ENCODE measurements at places on chromosomes 1 and 21.

DNA sequence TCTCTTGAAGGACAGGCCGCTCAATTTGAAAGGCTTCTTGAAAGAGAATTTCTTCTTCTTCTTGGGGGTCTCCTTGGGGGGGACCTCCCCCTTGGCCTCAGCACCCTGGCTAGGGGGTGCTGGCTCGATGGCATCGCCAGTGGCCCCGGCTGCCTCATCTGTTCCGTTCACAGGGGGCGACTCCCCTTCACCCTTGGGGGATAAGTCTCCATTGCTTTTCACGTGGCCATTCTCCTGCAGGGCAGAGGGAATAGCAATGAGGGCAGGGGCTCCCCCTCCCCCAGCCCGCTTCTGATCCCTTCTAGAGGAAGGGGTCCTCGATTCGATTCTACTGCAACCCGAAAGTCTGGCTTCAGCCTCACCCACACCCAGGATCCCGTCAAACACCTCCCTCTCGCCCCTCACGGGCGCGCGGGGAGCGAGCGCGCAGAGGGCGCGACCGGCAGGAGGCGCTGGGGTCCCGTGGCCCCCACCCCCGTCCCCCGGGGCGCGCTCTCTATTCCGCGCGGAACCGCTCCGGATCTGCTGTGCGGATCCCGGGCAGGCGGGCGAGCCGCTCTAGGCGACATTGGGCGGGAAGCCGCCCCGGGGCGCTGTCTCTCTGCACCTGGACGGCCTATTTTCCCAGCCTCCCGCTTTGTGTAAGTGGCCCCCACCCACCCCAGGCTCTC is 1.0 kb downstream of the MARCKSL1 start:
- no peak for DNase-seq

GRCh38 chr1:227447531-227447990 is 115.8 kb upstream of the ZNF678 start:
- DNase-seq = no peak

DNA sequence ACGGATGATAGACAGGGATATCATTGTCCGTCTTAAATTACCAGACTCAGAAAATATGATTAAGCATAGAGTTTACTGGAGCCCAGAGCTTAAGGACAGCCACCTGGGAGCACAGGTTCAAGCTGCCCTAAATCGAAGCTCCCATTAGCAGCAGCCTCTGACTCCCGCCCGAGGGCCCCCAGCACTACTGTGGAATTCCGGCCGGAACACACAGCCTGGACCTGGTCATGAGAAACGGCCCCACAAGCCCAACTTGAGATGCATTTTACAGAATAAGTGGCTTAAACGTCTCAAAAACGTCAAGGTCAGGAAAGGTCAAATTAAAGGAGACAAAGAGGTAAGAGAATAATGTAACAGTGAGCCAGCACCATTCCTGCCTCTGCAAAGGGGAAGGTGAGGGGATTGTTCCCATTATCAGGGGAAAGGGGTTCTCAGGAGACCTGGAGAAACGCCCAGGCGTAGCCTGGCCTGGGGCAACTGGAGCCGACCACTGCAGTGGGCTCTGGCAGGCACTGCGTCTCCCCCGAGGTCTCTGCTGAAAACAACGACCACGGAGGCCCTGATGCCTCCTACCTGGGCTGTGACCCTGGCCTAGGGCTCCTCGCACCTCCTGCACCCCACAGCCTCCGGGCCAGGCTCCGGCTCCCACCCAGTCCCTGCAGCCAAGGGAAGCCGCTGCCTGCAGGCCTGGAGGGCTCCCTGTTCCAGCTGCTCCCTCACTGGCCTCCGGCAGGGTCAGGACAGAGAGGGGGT is 11.5 kb upstream of the COL6A1 start:
- DNase-seq = no peak

DNA sequence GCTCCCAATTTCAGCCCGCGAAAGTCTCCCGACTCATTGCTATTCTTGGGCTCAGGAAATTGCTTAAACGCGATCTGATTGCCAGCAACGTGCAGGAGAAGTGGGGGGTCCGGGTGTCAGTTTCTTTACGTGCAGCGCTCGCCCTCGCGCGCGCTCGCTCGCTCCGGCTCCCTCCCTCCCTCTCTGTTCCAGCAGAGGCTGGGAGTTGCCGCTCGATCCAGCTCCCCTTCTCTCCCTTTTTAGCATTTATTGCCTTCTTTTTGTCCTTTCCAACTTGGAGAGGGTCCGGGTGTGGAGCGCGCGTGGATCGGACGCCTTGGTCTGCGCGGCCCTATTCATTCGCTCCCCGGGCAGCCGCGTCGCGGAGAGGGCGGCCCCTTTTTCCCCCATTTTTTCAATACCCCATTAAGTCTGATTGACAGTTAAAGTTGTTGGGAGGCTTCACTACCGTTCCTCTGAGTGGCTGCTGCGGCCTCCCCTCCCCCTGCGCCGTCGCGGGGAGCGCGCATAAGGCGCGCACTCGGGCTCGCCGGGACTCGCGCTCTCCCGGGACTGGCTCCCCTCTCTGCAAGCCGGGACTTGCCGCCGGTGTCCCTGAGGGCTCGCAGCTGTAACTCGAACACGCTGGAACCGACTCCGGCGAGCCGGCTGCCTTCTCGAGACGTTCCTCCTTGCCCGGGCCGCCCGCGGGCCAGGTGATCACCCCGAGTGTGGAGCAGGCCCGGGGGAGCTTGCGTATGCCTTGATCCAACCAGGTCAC is at the start of gene DHRS3:
Gene DHRS3 (minus strand): TSS at position 310 of the 760 bp plus-strand sequence. CDS start 862 bp downstream, outside the sequence.
- DNase-seq = peak; percentile 19

DNA sequence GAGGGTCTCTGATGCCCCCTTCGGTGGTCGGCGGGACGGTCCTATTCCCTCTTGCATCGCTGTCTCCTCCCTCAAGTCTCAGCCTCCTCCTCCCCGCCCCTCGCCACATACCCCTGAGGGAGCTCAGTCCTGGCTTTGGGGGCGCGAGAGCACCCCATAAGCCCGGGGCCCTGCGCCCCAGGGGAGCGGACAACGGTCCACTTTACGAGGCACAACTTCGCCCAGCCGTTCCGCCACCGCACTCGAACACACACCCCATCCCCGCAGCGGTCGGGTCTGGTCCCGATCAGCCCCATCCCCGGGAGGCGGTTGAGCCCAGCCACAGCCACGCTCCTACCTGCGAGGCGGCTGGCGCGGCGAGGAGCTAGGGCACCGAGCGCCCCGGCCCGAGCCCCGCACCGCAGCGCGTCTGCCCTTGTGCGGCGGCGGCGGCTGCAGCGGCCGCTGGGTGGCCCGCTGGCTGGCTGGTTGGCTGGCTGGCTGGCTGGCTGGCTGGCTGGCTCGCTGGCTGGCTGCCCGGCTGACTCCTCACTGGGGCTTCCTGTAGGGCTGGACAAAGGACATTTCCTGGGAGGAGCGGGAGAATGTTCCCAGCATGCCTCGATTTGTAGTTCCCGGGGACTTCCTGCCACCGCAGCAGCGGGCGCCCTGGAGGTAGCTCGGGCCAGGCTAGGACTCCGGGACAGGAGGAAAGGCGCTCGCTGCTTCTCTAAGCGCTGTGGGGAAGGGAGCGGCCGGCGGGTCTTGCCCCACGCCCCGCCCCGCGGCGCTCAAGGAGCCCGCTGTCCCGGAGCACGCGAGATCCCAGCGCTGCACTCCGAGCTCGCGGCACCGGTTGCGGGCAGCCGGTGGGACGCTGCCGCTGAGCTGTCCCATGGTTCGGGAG is at the start of gene ZNF697:
Gene ZNF697 (minus strand): TSS at position 533 of the 886 bp plus-strand sequence. CDS start 22,166 bp downstream, outside the sequence.
- DNase-seq = peak; percentile 83

DNA sequence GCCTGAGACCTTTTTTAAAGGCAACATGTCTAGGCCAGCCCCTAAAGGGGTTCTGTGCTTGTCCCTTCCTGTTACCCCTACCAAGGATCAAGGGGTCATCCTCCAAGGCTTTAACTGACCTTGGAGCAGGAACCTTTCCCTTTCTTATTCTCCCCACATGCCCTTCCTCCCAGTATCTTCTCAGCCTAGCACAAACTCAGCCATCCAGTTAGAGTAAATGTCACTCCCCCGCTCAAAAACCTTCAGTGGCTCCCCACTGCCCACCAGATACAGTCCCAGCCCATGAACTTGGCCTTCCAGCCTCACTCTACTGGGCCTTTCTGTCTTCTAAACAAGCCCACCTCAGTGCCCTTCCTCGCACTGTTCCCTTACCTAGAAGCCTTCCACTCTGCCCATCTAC is 8.8 kb downstream of the C1QB start:
- DNase-seq = no peak

- no peak for DNase-seq
These were observed 11.8 kb downstream of the NOS1AP start for GRCh38 chr1:162081316-162081715.

- no peak for DNase-seq
These were observed 15.0 kb upstream of the ID3 start for GRCh38 chr1:23574265-23574754.

- no peak for DNase-seq
These were observed 17.1 kb upstream of the DUSP23 start for GRCh38 chr1:159763686-159764085.

DNA sequence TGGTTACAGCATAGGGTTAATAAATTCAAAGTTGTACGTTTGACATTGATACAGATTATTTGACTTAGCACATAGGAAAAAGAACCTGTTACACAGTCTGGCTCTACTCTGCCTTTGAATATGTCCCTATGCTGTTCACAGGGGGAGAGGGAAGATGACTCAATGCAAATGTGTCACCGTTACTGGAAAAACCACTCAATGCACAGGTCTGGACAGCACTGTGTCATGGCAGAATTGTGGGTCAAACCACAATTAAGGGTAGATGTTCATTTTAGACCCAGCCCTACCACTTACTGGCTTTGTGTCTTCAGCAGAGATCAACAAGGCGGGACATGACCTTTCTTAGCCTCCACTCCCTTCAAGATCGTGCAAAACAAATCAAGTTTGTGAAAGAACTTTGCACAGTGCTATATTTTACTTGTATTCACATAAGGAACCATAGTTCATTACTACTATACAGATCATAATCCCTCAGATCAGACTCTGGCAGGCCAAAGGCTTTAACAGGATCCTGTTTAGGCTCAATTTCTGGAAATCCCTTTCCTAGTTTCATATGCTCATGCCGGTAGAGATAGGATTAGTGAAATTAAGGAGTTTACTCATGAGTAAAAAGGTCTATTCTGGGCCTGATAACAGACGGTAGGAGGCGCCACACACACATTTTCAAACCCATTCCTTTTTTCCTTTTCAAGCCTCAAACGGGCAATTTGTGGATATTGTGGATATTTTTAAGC is 22.1 kb downstream of the EIF2D start:
- DNase-seq = no peak

GRCh38 chr1:102045752-102046151 is 49.0 kb upstream of the OLFM3 start:
- no peak for DNase-seq

- no peak for DNase-seq
These were observed 113.1 kb downstream of the KCNN3 start for GRCh38 chr1:154756793-154757548.

DNA sequence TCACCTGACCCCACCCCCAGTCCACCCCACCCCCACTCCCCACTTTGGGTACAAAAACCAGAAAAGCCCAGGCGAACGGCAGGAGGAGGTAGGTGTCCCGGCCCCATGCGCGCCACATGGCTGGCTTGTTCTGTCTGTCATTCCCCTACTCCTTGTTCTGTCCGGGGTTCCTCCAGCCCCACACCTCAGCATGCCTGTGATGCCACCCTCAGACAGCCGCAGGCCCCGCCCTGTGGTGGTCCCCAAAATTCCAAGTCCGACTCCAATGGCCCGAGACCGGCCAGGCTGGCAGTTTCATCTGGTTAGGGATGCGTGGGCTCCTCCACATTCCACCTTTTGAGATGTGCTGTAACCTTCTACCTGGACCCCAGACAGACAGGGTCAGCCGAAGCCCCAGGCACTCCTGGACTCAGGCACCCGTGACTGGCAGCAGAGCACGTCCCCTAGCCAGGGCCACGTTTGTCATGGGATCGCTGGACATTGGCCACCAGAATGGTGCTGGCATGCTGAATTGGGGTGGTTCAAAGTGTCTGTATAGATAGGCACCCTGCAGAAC is 94.4 kb downstream of the WDR4 start:
- no peak for DNase-seq

- DNase-seq = no peak
These were observed 47.9 kb downstream of the SLC66A1 start for GRCh38 chr1:19360016-19360415.

- no peak for DNase-seq
These were observed 21.6 kb upstream of the FHAD1 start for GRCh38 chr1:15225461-15225860.

DNA sequence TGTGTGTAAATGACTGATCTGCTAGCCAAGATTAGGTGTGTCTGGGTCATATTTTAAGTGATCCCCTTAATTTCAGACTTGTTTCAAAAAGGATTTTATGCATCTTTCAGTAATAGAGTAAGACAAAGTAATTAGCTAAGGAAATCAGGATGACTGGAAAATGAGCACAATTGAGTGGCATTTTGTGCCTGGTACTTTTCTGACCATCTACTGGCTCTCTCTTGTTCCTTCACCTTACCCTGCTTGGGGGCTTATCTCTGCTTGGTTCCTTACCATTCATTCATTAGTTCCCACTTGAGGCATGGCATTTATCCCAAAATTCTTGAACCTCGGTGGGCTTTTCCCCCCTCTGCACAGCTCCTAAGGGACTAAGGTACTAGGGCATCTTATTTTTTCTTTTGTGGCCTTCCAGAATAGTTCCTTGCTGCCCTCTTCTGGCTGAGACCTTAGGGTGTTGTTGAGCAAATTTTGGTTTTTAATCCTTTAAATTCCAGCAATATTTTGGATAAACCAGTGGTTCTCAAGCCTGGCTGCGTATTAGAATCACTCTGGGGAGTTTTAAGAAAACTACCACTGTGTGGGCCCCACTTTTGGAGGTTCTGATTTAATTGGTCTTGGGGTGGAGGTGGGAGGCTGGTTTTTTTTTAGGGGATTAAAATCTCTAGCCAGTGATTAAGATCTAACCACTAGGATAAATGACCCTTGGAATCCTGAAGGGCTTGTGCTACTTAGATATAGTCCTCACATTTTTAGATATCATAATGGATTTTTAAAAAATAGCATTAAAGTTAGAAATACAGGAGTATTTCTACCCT is 50.8 kb downstream of the HS2ST1 start:
- DNase-seq = peak; percentile 2

DNA sequence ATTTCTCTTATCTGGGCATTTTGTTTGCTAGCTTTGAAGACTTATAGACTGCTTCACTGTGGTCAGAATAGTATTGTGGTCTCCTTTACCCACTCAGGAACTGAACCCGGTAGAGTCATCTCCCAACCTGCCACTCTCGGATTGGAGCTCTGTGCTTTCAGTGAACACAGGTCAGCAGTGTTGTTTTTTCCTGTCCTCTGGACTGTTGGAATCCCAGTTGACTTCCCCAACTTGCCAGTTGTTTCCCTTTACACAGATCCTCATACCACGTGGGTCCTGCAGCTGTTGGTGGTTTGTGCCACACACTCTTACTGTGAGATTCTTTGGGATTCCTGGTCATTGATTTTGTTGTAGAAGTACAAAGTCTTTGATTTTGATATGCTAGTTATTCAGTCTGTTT is 214.1 kb downstream of the DYRK1A start:
- no peak for DNase-seq

- no peak for DNase-seq
These were observed 21.3 kb downstream of the ACOT11 start for GRCh38 chr1:54569339-54569738.

Measured in NCI-H748 treated with DMSO at 0.1 percent for 48 hours (cell line).